RPMI8226 (cell line): ENCODE measurements at places on chromosomes 6 and 20.

DNA sequence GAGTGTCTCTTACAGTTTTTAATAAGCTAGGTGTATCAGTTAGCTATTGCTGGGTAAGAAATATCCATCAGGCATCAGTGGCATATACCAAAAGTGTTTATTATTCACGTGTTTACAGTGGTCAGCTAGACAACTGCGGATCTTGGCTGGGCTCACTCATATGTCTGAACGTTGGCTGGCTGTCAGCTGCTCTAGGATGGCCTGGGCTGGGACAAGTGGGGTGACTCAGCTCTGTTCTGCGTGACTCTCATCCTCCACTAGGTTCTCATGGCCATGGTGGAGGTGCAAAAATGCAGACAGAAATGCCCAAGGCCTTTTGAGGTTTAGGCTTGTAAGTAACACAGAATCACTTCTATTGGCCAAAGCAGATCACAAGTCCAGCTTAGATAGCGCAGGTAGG is 22.0 kb downstream of the ZNF341 start:
- no peak for DNase-seq

GRCh38 chr6:90303039-90303438 is 6.4 kb upstream of the BACH2 start:
- no peak for DNase-seq

- DNase-seq = no peak
Observed at GRCh38 chr6:165662749-165663376, at the start of gene PDE10A. Gene PDE10A (minus strand): TSS chr6:165663241. CDS start chr6:165662811, 430 bp downstream.

GRCh38 chr6:87575423-87575822 is 14.4 kb downstream of the RARS2 start:
- no peak for DNase-seq

- DNase-seq = no peak
Observed at GRCh38 chr6:138038142-138038870, 68.9 kb downstream of the PERP start.

- DNase-seq = peak; percentile 62
Observed at GRCh38 chr6:28922821-28923317, 916 bp downstream of the TRIM27 start.

DNA sequence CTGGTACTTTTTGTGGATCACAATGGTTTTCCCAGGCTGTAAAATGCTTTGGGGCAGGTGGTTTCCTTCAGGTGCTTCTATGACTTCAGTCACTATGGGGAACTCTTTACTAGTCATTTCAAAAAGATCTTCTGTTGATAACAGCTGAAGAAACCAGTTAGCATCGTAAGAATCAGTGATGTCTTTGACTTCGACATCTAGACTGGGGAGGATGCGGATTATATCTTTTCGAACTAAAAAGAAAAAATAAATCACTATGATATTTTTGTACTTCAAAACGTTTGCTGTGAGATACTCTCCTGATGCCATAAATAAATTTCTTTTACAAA is 87.2 kb downstream of the THEMIS start:
- DNase-seq = no peak

GRCh38 chr6:75246386-75246785 is 2.8 kb upstream of the COX7A2 start:
- no peak for DNase-seq

GRCh38 chr6:83597051-83597450 is 84.7 kb downstream of the PRSS35 start:
- no peak for DNase-seq

GRCh38 chr6:13445005-13445743 is 42.2 kb downstream of the GFOD1 start:
- DNase-seq = peak; percentile 99

- DNase-seq = no peak
Observed at GRCh38 chr20:5662769-5663168, 87.4 kb upstream of the SHLD1 start.

DNA sequence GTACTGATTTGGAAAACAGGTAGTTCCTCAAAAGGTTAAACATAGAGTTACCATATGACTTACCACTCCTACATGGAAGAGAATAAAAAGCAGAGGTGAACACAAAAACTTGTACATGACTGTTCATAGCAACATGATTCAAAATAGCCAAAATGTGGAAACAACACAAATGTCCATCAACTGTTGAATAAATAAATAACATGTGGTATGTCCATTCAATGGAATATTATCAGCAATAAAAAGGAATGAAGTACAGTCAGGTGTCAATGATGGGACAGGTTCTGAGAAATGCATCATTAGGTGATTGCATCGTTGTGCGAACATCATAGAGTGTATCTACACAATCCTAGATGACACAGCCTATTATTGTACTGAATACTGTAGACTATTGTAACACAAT is 35.3 kb downstream of the NOL4L start:
- DNase-seq = no peak
